ENCODE measurements at places on chromosomes 16 and 17.

DNA sequence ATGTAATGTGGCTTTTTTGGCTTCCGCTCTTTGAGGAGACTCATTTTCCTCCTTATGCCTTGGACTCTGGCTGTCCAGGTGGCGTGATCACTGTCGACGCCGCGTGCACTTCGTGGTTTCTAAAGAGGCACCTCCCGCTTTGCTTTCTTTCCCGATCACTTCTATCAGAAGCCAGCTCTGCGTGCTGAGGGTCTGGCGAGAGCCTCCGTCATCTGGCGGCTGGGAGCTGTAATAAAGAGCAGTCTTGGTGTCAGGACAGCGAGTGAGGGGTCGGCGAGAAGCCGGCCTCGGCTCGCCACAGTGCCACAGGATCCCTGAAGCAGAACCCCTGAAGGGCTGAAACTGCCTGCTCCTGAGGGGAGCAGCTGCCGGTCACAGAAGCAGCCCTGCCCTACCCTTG lies 7.4 kb downstream of the ZNF750 start:
- no peak for DNase-seq

DNA sequence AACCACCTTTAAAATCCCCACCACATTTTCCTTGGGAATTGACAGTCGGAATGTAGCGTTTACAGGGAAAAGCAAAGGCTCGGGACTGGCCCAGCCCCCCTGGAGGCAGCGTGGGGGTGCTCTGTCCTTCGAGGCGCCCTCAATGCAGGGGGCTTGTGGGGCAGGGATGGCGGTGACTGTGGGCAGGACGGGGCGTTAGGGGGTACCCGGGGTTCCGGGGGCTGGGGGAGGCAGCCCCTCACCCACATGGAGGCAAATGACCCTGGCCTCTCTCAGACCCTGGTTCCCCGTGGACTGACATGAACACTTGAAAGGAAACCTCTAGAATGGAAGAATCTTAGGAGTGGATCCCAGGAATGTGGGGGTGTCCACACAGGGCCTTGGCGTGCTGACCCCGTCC lies 78.4 kb upstream of the GNG13 start:
- no peak for DNase-seq

DNA sequence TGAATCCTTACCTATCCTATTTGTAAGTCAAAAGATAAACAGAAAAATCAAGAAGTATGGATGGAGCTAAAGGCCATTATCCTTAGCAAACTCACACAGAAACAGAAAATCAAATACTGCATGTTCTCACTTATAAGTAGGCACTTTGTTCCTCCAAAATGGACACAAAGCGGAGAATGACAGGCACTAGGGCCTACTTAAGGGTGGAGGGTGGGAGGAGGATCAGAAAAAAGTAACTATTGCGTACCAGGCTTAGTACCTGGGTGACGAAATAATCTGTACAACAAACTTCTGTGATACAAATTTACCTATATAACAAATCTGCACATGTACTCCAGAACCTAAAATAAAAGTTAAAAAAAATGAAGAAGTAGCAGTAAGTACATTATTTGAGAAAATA lies 164.3 kb downstream of the PARN start:
- DNase-seq, result no peak

GRCh38 chr16:12398029-12398682 lies 405.5 kb downstream of the CPPED1 start:
- no peak for DNase-seq

GRCh38 chr17:66222798-66223350 lies 6.3 kb downstream of the APOH start:
- no peak for DNase-seq

DNA sequence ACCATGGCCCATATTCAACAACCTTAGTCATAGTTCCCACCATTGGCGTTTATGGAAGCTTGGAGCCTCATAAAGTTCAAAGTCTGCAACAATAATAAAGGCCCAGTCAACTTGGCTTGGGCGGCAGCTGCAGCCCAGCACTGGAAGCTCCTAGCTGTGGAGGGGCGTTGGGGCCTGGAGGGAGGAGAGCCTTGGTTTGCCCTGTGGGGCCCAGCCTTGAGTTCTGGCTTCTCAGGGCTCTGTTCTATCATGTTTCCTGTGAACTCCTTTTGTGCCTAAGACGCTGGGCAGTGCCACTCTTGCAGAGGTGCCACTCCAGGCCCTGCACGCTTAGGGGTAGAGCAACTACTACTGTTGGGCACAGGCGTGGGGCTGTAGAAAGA lies 927 bp upstream of the ENGASE start:
- peak; percentile 44 for DNase-seq

DNA sequence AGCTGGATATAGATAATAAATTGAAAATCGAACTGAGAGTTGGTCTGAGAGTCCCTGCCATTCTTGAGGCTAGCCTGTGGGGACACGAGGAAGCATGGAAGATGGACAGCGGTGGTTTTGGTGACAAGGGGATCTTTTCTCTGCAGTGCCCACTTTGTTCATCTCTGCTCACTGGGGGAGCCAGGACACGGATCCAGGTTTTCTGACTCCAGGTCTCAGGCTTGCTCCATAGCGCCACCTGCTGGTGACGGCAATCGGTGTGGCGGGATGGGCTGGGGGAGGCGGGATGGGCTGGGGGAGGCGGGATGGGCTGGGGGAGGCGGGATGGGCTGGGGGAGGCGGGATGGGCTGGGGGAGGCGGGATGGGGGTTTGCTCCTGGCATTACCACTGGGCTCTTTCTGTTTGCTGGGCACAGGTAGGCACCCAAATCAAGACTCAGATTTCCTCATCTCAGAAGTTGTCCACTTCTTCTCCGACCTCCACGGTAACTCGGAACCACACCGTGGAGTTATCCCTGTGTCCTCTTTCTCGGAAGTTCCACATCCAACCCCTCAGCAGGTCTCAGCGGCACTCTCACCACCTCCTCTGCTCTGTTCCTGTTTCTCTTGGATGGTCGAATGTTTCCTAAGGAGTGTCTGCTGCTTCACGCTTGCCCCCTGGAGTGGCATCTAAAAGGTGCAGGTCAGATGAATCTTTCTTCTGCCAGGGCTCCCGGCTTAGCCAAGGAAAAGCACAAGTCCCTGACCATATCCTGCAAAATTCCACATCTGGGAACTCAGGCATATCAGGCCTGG lies 142.4 kb downstream of the CYLD start:
- DNase-seq, result peak; percentile 68

DNA sequence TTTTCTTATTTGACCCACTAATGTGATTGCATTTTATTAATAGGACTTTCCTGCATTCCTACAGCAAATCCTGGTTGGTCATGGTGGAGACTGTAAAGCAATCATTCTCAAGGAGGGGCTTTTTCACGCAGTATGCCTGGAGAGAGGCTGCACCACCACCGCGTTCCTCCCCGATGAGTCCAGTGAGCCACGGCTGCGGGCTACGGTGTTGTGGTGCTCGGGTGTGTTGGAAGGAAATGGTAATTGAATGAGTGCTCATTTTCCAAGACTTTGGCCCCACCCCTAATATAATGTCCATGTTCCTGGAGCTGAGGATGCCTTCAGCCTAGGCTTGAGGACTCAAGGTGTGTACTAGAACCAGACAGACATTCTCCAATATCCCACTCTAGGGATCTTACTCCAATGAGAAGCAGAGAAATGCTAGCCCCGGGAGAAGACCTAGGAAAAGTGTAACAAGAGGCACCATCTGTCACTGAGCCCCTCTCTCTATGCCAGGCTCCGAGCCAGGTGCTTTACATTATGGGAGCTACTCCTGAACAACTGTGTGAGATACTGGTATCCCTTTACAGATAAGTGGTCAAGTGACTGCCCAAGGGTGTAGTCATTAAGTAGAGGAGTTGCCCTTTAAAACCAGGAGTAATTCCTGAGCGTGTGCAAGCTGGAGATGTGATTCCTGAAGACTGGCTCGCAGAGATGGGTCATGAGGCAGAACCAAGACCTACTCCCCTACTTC lies 39.4 kb downstream of the HEATR6 start:
- peak; percentile 42 for DNase-seq

DNA sequence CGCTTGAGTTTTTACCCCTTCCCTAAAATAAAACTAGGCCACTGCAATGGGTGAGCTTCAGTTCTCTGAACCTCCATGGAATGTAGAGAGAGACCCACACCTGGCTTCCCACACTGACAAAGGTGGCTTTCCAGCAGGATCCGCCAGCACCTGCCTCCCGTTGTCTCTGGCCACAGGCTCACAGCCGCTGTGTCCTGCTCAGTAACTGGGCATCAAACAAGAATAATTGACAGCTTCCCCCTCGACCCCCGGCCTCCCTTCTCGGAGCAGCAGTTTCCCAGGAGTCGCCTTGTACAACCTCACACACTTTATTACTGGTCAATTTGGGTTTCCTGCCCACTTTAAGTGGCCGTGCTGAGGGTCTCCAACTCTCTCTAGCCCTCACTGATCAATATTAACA lies 586.1 kb upstream of the PSMD7 start:
- no peak for DNase-seq

DNA sequence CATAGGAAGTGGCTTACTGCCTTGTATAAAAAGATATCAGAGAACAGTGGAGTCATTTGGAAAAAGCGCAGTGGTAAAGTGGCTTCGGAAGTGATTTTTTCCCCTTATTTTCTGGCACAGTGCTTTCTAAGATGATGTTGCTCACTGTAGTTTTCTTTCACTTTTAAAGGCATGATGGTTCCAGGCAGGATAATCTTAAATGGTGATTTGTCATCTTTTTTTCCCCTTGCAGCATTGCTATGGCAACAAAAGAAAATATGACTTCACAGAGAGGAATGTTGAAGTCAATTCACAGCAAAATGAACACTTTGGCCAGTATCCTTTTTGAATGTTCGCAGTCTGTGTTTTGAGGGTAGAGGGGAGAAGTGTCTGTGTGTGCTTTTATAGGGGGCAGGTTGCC lies 42.5 kb downstream of the GOSR1 start:
- DNase-seq, result no peak

DNA sequence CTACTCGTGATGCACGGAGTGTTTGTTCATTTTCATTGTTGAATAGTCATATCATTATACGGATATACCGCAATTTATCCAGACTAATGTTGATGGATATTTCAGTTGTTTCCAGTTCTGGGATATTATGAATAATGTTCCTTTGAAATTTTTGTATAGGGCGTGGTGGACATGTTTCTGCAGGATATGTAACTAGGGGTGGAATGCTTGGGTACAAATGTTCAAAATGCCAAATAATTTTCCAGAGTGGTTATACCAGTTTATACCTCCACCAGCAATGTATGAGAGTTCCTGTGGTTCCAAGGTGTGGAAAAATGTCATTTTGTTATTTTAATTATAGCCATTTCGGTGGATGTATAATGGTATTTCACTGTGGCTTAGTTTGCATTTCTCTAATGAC lies 53.6 kb downstream of the NUP88 start:
- DNase-seq, result no peak

DNA sequence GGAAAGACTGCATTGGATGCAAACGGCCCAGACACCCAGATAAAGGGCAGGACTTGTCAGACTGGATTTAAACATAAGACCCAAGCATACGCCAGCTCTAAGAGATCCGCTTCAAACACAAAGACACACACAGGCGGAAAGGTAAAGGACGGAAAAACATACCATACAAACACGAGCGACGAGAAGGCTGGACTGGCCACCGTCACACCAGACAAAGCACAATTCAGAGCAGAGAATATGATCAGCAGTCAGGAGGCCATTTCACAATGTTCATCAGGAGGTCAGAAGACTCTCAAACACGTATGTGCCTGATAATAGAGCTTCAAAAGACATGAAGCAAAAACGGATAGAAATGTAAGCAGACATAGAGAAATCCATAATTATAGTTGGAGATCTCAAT lies 84.9 kb upstream of the GNG13 start:
- no peak for DNase-seq

DNA sequence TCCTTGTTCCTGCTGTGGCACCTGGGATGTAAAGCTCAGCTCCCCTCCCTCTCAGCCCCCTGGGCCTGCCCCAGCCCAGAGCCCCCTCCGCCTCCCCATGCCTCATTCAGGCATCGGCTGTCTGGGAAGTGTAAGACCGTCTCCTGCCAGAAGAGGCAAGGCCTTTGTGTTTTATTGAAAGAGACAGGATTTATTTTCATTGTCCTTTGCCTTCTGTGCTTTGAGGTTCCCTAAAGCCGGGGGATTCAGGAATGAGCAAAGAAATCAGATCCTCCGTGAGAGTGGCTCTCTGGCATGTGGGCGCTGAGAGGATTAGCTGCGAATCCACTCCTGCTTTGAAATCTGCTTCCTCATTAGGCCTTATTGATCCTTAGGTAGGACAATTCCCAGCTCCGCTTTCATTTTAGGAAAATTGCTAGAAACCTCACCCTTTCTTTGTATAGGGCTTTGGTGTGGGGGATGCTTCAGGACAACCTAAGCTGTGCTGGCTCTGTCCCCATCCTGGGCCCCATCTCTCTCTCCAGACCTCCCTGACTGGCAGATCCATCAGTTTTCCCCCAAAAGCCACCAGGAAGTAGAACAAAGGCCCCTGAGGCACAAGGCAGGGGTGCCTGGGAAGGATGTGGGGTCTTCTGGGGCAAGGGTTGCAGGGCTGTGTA lies 211.5 kb upstream of the TNRC6C start:
- DNase-seq, result peak; percentile 87

DNA sequence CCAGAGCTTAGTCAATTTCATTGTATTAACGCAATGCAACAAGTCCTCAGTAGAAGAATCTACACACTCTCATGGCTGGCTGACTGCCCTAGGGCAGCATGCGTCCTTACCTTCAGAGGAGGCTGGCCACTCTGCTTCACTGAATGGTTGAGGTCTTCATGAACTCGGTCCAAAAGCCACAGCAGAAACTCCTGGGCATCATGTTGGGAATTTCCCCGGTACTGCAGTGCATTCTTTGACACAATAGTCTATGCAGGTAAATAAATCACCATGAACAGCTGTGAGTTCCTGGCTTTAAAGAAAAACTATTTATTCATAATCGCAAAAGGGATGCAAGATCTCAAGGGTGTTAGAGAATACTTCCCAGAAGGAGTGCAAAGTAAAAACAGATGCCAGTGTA lies 41.3 kb downstream of the USP31 start:
- DNase-seq, result no peak

DNA sequence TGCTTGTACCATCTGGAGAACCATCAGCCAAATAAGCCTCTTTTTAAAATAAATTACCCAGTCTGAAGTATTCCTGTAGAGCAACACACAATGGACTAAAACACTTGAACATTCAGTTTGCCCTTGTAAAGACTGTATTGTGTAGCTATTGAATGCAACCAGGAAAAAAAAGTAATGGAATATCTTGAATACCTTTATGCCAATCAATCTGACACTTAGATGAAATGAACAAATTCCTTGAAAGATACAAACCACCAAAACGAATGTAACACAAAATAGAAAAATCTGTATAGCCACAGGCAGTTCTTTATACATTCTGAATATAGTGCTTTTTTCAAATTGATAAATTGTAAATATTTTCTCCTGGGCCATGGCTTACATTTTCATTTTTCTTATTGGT lies 63.3 kb upstream of the KCNJ16 start:
- no peak for DNase-seq
